ENCODE measurements at places on chromosomes 2 and 18.
A peak's percentile ranks its signal among the peaks of the same experiment; 100 is the strongest.

GRCh38 chr2:143152637-143153036, 23.4 kb downstream of the ARHGAP15 start:
- no peak for DNase-seq

GRCh38 chr2:25877431-25878360, 591 bp downstream of the ASXL2 start:
- peak; percentile 74 for DNase-seq

DNA sequence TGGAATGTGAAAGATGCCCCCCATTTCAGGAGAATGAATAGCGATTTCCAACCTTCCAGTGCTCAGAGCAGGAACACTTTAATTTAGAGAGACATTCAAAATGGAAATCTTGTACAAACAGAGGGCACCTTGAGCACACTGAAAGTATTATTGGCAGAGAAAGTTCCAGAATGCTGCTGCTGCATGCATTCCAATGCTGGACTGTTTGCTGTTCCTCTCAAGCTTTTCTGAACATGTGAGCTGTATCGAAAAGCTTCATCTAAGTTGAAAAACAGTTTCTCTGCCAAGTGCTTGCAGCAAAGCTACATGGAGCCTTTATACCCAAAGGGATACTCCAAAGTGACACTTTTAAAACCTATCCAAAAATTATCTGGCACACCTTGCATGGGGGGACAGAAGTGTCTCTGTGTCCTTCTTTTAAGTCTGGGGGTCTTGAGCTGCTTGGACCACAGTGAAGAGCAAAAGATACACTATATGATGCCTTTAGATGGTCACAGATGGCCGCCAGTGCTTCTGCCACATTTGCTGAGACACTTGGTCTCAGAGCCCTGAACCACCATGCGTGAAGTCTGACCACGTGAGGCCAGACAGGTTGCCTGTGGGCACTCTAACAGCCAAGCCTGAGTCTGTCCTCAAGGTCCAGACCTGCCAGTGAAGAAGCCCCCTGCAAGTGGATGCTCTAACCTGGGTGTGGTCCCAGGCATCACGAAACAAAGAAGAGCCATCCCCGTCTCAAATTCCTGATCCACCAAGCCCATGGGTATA, 18.8 kb downstream of the UXS1 start:
- no peak for DNase-seq

DNA sequence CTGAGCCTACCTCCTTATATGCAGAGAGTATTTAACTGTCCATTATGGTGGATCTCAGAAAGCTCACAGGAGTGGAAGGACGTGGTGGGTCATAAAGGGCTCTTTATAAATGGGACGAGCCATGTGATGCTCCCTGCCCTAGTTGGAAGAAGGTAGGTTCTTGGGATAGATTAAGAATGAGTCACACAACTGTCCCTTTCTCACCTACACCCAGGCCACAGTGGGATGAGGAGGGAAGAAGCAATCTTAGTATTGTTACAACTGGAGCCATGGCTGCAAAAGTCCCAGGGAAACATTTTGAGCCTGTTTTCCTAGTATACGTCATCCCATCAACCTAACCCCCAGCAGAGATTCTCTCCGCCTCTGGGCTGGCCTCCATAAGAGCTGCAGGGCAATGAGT, 229.9 kb downstream of the TTC32 start:
- no peak for DNase-seq

DNA sequence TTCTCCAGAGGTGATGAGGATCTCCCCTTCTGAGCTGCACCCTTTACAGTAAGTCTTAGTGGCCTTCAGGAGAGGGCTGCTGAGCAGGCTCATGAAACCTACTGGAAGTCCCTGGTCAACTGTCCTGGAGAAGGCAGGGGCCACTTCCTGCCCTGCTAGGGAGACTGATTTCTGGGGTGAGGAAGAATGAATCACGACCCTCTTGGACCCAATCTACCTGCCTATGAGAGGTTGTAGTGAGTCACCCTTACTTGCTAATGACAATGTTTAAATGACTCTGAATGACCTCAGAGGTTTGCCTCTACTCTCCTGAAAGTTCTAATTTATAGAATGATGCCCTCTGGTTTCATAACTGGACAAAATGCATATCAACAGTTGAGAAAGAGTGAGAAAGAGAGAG, 79.4 kb upstream of the FAM136A start:
- DNase-seq: no peak

GRCh38 chr18:66749030-66749429, 145.1 kb upstream of the CDH19 start:
- DNase-seq: no peak

- no peak for DNase-seq
Measured at GRCh38 chr2:149466635-149467034, 120.9 kb downstream of the MMADHC start.

- no peak for DNase-seq
Measured at GRCh38 chr2:60295636-60295962, 257.9 kb downstream of the BCL11A start.

- DNase-seq: no peak
Measured at GRCh38 chr18:62479574-62479973, 43.3 kb upstream of the ZCCHC2 start.

DNA sequence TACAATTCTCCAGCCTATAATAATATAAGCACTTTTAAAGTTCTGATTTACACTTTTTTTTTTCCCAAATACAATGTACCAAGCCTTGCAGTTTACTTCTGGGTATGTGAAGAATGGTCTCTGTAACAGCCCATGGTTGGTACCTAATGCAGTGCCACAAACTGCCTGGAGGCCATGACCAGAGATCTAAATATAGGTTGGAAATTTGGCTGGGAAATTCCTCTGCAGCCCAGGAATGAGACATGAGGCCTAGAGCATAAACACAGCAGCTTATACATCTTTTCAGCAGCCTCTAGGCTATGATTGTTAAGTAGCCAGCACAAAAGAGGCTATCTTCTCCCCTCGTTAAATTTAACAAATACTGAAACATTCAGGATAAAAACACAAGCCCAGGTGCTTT, 432.0 kb upstream of the FAM98A start:
- DNase-seq: no peak

DNA sequence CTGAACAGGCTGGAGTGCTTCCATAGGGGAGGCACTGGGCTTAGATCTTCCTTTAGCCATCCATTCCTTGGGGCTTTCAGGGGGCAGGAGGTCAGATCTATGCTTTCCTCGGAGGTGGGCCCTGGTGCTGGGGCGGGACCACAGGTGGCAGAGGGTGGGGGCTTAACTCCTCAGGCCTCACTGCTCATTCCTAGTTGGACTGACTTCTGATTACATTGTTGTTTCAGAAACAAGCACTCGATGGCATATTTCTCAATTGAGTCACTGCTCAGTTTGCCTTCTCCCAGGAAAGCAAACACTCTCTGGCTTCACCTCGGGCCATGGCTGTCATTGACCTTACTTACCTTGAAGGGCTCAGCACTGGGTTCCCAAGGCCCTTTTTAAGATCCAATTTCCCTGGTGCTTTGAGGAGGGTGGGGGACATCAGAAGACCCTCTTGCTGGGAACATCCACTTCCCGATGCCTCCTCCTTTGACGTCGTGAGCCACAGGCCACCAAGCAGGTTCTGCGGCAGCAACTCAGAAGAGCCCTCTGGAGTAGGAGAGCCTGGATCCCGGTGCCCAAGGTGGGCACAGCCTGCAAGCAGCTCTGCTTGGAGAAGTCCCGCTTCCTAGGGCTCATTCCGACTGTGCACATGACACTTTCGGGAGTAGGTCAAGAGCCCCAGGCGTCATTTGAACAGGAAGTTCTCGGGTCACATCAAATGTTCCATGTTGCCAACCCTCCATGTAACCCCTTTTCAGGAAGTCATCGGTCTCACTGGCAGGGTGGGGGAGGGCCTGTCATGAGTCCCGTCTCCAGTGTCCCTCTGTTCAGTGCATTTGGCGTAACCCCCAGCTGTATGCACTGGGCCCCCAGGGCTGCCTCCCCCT, 40.6 kb downstream of the SDC1 start:
- DNase-seq: no peak

Data from activated T-cell treated with anti-CD3 and anti-CD28 coated beads, Interleukin-2, amount 50 U/mL, for 24 hours (primary cell).